CD4-positive, alpha-beta T cell treated with Interleukin-15 for 1 hour (primary cell): ENCODE measurements at places on chromosomes 4 and X.

GRCh38 chr4:185847352-185848097 lies 35.5 kb upstream of the SORBS2 start:
- no peak for DNase-seq

GRCh38 chr4:20273793-20274192 lies 22.1 kb downstream of the SLIT2 start:
- DNase-seq, result no peak

- DNase-seq, result no peak
Measured at GRCh38 chrX:40964633-40965586, 120.3 kb upstream of the USP9X start.

DNA sequence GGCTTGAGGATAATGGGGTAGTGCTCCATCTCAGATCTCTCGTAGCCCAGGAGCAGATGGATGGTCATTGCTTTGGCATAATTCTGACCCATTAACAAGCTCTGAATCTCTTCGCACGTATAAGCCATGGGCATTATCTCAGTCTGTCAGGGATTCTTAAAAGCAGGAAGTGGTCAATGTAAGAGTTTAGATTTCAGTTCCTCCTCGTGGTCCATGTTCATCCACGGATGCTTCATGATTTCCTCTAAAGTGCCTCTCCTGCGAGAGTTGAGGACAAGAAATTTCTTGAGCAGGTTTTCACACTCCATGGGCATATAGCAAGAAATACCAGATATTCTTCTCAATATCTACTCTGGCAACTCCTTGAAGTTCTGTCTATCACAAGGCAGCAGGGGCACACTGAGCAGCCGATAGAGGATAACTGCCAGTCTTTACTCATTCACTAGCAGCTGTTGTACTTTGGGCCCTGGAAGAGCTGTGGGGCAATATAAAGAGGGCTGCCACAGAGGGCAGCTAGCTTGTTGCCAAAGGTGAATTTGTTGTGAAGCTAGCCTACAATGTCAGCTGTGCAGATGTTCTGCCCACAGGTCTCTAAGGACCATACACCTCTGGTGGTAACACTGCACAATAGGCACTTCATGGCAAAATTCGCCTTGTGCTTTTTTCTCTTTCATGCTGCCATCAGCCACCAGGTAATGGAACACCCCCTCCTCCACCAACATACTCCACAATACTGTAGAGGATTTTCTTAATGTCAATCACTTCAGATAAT lies 52.0 kb upstream of the WDR17 start:
- DNase-seq, result no peak

DNA sequence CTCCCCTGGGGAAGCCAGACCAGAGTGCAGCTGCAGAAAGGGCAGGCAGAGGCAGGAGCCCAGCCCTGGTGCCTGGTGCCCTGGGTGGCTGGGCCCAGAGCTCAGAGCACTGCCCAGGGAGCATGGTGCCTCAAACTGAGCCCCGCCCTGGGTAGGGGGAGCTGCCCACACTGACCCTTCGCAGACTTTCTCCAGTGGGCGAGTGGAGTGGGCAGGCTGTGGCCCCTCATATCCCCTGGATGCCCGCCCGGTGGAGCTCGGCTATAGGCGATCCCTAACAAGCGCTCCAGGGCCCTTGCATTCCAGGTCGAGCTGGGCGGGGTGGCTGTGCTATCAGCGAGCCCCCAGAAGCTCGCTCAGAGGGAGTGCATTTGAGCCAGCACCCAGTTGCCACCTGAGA lies 17.1 kb upstream of the ADRA2C start:
- no peak for DNase-seq

GRCh38 chr4:40990236-40990898 lies 224.0 kb downstream of the APBB2 start:
- no peak for DNase-seq

DNA sequence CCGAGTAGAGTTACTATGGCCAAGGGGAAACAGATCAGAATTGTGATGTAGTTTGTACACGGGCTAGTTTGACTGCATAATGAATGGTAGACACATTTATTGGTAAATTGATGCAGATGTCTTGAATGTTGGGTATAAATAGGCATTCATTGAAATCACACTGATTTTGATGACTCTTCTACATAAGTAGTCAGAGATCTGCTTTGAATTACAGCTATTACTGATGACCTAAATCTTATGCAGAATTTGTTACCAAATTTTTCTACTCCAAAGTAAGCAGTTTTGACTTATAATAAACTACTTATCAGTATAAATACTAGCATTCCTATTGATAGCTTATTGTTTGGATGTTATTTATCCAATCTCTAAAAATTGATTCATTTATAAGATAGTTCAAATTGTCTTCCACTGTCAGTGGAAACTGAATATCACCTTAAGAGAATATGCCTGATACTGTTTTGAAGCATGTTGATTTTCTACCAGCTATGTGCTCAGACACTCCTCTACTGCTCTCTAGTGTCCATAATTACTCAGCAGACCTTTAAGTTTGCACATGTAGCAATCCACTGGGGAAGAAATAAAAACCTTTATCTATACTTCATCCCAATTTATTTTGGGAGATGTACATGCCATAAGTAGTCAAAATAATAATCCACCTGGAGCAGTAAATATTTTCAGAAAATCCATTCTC lies 120.3 kb downstream of the RASL11B start:
- DNase-seq, result no peak

- DNase-seq, result no peak
Measured at GRCh38 chrX:32448945-32449344, 762.4 kb downstream of the DMD start.
